ENCODE measurements at places on chromosomes 6 and 20.

- no peak for DNase-seq
Observed at GRCh38 chr6:7750197-7750596, 24.3 kb downstream of the BMP6 start.

GRCh38 chr20:34798328-34798727, 27.1 kb downstream of the NCOA6 start:
- DNase-seq: no peak

GRCh38 chr6:12295558-12296254, 5.5 kb downstream of the EDN1 start:
- no peak for DNase-seq

DNA sequence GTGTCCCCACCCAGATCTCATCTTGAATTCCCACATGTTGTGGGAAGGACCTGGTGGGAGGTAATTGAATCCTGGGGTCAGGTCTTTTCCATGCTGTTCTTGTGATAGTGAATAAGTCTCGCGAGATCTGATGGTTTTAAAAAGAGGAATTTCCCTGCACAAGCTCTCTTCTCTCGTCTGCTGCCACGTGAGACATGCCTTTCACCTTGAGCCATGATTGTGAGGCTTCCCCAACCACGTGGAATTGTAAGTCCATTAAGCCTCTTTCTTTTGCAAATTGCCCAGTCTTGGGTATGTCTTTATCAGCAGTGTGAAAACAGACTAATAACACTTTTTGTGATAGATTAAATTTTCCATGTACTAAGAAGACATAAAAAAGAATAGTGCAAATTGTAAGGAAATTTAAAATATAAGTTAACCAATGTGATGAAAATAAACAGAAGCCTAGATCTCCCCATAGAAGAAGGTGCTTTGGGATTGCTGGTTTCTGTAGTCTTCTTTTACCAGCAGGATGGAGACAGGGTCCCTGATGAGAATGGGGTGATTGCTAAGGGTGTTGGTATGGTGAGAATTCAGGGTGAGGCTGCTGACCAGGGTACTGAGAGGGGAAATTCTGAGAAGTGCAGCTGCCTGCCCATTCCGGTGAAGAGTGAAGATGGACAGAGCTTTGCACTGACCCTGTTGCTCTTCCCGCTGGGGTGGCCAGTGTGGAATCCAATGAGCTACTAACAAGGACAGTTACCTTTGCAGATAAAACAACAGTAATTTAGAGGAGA, 50.7 kb downstream of the BMP2 start:
- no peak for DNase-seq

GRCh38 chr20:60473211-60473610, 515.0 kb downstream of the CDH26 start:
- no peak for DNase-seq

DNA sequence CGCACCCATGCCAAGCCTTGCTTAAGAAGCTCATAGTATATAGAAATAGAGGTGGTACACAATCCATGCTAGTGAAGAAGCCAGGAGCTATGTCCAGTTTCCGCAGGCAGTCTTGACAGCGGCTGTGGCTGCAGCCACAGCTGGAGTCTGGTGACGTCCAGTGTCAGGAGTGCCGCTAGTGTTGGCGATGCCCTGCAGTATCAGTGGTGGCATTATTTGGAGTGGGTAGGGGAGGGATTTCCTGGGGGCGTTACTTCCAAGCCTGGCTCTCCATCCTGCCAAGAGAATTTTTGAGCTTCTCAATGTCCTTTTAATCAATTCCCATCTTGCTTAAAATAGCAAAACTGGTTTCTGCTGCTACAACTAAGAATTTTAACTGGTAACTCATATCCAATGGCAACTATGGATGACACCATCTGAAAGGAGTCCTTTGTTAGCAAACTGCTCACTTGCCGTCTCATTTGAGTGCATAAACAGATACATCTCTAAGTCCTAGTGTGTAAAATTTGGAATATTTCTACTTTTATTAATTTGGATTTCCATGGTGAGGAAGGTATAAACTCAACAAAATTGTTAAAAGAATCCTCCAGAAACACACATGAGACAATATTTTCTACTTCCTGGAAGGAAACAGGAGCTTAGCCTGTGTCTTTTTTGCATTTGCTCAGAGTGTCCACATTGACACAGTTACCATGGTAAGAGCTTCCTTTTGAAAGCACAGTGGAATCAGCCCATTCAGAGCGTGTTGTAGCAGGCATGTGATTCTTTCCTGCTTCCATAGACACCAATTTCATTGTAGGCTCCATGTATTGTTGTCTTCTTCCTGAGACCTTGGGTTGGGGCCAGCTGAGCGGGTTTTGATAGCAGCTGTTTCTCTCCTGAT, 44.6 kb upstream of the PXDC1 start:
- DNase-seq: no peak

DNA sequence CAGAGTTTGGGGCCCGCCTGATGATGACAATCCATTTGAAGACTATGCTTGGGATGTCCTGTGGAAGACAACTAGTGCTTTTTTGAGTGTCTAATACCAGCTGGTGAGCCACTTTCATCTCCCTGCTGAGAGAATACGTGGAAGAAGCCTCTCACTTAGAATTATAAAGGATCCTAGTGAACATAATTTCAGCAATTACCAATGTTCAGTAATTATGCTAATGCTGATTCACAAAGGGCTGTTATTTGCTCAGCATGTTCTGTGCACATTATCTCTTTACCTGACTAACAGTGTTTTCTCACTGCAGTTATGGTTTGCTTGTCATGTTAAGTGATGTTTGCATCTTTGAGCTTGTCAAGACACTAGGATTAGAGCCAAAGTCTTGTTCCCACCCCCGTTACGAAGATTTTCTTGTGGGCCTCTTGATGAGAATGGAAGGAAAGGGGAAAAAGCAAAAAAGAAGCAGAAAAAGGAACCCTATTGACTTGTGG, 282.1 kb upstream of the CHD6 start:
- no peak for DNase-seq

- no peak for DNase-seq
Observed at GRCh38 chr6:133312006-133312405, 70.8 kb downstream of the EYA4 start.

- no peak for DNase-seq
Observed at GRCh38 chr20:63743210-63743970, 3.8 kb downstream of the SLC2A4RG start.

- no peak for DNase-seq
Observed at GRCh38 chr6:68333442-68333841, 301.6 kb upstream of the ADGRB3 start.

- DNase-seq: no peak
Observed at GRCh38 chr6:90025523-90026061, 131.3 kb downstream of the GJA10 start.

GRCh38 chr6:74834967-74835366, 370.9 kb downstream of the COL12A1 start:
- no peak for DNase-seq

- DNase-seq: no peak
Observed at GRCh38 chr20:36717657-36718056, 28.2 kb downstream of the NDRG3 start.

DNA sequence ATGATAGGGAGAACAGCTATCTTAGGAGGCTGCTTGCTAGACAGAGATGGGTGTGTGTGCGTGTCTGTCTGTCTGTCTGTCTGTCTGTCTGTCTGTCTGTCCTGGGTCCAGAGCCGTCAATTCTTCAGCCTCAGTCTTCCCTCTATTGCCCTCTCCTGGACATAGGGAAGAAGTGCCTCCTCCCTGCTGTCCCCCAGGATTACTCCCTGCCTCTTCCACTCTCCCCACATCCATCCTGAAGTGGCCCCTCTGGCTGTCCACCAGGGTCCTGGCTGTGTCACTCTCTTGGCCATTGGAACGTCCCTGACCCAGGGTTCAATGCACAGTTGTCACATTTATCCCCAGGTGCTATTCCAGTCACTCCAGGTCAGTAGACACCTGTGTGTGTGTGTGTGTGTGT, 10.2 kb downstream of the TREML2 start:
- DNase-seq: no peak

- DNase-seq: no peak
Observed at GRCh38 chr6:3587660-3588059, 130.8 kb upstream of the SLC22A23 start.

DNA sequence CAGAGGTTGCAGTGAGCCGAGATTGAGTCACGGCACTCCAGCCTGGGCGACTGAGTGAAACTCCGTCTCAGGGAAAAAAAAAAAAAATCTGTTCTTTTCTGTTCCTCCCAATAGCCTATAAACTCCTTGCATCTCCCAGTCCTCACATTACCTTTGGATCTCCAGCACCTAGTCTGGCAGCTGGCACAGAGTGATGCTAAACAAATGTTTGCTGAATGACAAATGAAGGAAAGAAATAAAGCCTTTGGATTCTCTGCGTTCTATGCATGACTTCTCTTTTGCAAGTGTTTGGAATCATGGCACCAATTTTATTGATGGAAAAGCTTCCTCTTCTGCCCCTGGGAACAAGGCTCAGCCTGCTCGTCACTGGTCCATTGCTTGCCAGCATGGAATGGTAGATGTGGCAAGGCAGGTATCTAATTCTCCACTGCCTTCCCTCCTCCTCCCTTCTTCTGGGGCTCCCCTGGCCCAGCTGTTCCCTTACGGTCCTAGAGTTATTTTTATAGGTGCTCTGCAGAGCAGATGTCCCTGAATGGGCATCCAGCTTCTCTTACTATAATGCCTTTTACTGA, 53.6 kb upstream of the FYN start:
- no peak for DNase-seq

GRCh38 chr6:151440498-151440897, 11.4 kb downstream of the RMND1 start:
- no peak for DNase-seq

GRCh38 chr20:37968841-37969401, 64.3 kb downstream of the TTI1 start:
- no peak for DNase-seq

- DNase-seq: no peak
Observed at GRCh38 chr6:36099869-36100483, 30.3 kb upstream of the MAPK13 start.

DNA sequence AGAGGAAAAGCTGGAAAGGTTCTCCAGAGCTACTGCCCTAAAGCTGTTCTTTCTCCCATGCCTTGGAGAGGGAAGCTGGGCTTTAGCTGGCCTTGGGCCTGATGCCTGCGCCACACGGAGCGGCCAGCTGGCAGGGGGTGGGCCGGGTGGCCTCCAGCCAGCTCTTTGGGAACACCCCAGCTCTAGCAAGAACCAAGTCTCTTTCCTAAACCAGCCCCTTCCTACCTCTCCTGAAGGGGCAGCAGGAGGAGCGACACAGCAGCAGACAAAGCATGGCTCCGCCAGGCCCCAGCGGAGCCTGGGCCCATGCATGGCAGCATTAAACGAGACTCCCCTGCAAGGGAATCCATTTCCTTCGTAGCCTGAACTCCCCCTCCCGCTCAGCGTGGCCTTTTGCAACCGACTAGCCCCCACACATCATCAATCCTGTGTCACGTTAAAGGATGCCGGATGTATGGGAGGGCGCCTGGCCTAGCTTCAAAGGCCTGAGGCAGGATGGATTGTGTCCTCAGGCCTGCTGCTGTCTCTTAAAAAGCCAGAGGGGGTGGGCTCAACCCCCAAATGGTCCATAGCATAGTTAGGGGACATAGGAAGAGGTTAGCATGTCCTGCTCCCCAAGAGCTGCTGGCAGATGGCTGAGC, 14.0 kb downstream of the MRPS18A start:
- no peak for DNase-seq

DNA sequence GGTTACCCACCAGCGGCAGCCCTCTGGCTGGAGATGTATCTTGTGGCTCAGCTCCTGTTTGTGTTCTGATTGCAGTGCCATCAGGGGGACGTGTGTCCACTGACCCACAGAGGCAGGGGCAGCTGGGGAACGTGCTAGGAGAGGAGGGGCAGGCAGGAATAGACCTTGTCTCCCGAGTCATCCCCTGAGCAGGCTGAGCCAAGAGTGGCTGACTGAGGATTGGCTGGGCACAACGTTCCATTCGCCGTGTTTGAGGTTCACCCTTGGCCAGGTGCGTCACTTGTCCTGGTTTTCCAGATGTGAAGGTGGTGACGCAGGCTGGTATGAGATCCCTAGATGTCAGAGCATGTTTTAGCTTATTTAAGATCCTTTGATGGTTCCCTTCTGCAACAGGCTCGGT, 57.7 kb downstream of the ADNP start:
- no peak for DNase-seq

DNA sequence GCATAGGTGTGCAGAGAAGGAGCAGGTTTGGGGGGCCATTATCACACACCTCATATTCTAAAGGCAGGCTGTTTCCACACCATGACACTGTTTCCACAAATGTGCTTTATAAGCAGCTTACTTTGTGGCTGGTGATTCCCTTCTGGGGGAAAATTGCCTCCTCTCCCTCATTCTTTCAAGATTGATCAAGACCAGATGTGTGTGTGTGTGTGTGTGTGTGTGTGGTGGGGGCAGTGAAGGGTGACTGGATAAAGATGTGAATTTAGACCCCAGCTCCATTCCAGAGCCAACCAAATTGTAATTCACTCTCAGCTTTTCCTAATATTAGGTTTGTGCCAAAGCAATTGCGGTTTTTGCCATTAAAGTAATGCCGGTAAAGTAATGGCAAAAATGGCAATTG, 45.6 kb downstream of the EDN3 start:
- DNase-seq: no peak

- no peak for DNase-seq
Observed at GRCh38 chr6:389622-390021, 1.9 kb upstream of the IRF4 start.

DNA sequence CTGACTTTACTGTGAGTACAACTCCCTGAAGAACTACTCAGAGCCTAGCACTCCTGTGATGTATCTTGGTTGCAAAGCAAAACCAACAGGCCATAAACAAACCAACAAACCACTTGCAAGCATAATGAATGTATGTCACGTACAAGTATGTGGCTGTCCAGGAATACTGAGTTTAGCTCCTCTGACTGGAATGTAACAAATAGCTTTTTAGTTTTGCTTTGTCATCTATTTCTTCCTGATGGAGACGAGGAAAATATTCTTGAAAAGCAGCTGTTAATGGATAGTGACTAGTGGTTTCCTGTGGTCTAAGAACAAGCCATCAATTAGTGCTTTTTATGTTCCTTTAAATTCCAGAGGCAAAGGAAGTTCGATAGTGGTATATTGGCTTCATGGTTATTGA, 101.9 kb upstream of the LY86 start:
- DNase-seq: no peak

DNA sequence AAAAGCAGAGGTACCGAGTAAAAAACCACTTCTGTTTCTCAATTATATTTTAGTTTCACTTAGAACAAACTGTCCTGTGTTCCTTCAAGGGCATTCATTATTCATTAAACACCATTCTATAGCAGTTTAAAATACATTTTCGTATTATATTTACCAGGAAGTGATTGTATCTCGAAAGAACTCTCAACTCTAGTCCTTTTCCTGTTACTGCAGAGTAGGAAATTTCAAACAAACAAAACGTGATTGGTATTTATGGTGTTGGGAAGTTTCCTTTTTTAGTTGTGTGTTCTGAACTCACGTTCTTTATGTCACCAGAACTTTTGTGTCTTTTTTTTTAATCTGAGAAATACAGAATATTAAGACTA, 139.5 kb upstream of the BTBD3 start:
- DNase-seq: no peak

DNA sequence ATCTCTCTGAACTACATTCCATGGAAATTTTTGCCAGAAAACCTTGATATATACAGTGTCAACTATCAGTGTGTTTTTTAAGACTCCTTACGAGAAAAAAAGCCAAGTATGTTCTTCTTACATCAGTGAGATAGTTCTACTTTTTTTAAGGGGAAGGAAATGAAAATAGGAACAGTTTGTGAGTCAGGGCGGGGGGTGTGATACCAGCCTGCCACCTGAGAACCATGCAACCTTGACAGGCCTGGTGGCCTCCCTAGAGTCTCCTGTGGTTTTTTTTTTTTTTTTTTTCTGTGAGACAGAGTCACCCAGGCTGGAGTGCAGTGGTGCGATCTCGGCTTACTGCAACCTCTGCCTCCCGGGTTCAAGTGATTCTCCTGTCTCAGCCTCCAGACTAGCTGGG, 96.3 kb upstream of the GCM1 start:
- DNase-seq: no peak

Measured in central memory CD8-positive, alpha-beta T cell (primary cell).